Effector CD8-positive, alpha-beta T cell (primary cell): ENCODE measurements at places on chromosomes 5 and 9.

DNA sequence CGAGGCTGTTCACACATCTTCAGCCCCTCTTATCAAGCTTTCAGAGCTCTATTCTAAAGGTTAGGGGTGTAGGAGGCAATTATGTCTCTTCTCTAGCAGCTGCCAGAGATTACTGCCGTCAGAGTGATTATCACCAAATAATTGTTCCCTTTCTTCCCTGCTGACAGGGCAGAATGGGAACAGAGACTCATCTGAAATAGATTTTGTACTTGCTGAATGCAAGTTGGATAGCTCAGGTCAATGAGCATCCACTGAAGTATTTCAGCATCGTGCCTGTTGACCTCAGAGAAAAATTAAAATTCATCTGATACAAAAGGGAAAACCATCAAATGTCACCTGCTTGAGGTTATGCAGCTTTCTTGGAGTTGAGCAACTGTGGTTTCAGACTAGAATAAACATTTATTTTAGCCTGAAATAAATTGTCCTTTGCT, 213.7 kb upstream of the MAP3K1 start:
- DNase-seq, result no peak

DNA sequence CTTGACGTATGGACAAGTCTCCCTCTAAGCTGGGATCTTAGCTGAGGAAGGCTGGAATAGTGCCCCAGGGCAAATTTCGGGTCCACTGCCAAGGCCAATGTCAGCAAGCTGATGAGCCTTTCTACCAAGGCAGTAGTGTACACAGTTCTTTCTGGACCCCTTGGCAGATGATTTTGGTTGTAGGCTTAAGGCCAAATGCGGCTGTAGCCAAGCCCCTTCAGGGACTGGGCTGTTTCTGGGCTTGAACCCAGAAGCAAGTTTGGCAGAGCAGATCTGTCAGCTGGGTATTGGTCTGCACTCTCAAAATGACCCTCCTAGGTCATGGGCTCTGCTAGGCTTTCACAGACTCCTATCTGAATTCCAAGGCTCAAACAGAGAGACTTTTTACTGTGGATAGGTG, 121.6 kb downstream of the ADAMTSL1 start:
- no peak for DNase-seq

GRCh38 chr5:133957591-133957990, 10.8 kb downstream of the C5orf15 start:
- DNase-seq, result no peak

DNA sequence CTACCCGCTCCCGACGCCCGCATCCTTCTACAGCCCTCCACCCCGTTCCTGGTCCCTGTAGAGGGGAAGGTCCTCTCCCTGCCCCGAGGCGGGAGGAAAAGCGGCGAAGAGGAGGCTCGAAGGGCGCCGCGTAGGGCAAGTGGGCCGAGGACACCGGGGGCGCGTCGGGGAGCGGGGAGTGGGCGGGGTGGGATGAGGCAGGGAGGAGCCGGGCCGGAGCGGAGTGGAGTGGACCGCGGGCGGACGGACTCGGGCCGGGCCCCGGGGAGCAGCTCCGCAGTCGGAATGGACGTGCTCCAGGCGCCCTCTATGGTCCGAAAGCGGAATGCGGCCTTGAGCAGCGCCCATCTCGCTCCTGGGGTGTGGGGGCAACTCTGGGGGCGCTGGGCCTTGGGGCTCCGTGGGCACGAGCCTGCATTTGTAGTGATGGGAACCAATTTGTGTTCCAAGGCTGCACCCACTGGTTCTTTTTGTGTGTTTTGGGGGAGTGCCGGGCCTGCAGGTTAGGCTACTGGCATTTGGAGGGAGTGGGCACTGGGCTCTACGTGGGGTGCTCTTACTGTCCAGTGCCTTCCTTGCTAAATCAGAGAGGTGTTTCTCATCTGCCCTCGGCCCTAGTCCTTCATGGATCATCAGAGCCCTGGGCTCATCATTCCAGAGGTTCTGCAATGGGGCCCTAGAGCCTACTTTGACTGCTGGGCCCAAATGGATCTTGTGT, 7.3 kb downstream of the IRX1 start:
- DNase-seq, result no peak
